ENCODE measurements at places on chromosomes 12 and 14.

DNA sequence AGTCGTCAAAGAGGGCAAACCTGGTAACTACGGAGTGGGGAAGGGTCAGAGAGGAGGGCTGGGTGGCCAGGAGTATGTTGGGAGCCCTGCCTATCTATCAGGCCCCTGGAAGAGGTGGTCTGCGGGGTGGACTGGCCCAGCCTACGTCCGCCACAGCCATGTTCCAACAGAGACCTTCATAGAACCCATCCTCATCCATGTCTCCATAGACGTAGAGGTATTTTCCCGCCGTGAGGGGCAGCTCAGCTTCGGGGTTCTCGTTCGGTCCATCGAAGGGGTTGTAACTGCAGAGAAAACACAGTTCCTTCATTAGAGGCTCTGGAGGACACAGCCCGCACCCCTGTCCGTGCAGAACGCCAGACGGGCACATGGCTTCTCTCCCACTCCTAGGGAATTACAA is 107.3 kb downstream of the PIWIL1 start:
- no peak for DNase-seq

GRCh38 chr14:101723061-101723595 is 38.4 kb upstream of the PPP2R5C start:
- no peak for DNase-seq

- no peak for DNase-seq
Observed at GRCh38 chr12:1799051-1799881, 21.1 kb upstream of the LRTM2 start.

GRCh38 chr12:49985981-49986380 is 13.2 kb downstream of the AQP6 start:
- no peak for DNase-seq

DNA sequence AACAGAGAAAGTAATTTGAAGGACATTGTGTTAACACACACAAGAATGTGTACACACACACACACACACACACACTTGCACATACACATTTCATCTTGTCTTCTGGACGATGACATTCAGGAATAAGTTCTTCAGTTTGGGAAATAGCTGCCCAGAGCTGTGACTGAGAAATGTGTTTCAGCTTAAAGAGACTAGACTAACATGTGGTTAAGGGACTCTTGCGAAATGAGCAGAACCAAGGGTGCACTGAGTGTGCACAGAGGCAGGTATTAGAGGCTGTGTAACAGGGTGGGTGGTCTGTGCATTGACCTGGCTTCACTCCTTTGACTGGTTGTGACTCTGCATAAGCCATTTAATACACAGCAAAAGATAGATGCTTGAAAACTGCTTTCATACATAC is 29.4 kb upstream of the KCNA5 start:
- no peak for DNase-seq

DNA sequence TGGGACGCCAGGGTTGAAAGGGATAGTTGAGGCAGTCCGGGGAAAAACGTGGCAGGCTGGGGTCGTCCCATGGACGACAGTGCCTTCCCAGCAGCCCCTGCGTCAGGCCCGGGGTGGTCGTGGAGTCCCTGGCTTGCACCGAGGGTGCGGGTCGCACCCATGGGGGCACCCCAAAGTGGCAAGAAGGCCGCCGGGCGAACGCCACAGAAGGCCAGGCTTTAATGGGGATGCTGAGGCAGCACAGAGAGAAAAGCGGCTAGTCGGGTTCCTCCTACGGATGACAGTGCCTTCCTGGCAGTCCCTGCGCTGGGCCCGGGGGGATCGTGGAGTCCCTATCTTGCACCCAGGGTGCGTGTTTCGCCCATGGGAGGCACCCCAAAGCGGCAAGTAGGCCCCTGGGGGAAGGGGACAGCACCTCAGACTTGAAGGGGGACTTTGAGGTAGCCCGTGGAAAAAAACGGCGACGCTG is 158.6 kb upstream of the ALG10B start:
- no peak for DNase-seq

DNA sequence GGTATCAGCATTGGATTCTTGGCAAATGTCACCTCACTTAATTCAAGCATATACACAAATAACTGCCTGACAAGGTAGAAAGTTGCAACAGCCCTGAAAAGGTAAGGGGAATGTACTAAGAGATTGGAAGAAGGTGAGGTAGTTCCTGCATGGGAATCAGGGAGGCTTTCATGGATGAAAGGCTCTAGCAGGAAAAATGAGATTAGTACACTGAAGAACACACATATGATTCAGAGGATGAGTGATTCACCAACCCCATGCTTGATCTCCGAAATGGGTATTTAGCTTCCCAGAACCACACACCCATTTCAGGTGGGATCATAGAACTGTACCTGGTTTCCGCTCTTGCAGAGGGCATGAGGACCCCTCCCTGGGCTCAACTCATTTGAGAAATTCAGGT is 65.8 kb downstream of the PAH start:
- no peak for DNase-seq

Measured in right lung (tissue), 10 donors.